Activated naive CD4-positive, alpha-beta T cell treated with Interleukin-2 at 50 U/mL for 16 hours (primary cell): ENCODE measurements at places on chromosomes 7 and 10.

- no peak for DNase-seq
These were observed 44.8 kb upstream of the PHYHIPL start for GRCh38 chr10:59131666-59132065.

DNA sequence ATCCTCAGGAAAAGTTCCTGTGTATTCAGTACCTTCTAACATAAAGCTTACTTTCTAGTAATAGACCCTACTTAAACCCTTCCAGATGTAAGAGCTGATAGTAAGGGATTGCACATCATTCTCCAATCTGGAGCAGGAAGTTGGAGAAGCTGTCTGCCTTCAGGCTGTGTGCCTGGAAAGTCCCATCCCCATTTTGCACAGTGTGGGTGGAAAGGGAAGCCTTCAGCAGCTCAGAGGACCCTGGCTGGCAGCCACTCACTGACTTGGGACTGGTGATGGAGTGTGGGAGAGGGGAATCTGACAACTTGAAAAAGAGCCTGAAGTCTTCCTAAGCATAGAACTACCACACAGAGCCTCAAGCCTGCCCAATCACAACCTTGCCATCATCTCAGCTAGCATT lies 164.1 kb upstream of the ADO start:
- no peak for DNase-seq

DNA sequence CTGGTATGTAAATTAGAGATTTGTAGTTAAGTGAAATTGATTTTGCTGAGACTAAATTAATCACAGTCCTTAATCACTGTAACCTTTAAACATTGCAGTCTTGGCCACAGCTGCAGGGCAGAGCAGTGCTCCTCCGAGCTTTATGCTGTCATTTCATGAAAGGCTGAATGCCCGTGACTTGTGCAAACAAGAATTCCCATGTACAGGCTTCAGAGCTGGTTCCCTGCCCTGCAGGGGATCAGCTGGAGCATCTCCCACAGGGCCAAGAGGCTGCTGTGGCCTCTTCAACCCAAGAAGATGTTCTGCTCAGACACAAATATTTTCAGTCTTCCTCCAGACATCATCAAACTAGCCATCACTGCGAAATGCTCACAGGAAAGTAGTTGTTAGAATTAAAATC lies 419.1 kb downstream of the AUTS2 start:
- no peak for DNase-seq

- DNase-seq = no peak
These were observed 297.9 kb upstream of the KLF6 start for GRCh38 chr10:4082861-4083260.

- DNase-seq = peak; percentile 8
These were observed 498 bp downstream of the RHOBTB1 start for GRCh38 chr10:60943316-60944057.

DNA sequence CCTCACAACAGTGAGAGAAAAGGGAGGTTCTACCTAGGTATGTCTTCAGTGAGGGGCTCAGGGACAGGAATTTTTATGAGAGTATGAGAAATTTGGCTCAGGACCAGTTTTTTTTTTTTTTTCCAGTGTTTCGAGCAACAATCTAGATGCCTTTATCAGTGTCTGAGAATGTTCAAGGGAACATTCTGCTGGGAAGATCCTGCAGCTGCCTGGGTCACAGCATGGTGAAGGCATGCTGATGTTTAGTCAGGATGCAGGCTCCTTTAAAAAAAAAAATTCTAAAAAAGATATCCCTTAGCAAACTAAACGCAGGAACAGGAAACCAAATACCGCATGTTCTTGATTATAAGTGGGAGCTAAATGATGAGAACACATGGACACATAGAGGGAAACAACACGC lies 31.0 kb downstream of the SBDS start:
- no peak for DNase-seq

DNA sequence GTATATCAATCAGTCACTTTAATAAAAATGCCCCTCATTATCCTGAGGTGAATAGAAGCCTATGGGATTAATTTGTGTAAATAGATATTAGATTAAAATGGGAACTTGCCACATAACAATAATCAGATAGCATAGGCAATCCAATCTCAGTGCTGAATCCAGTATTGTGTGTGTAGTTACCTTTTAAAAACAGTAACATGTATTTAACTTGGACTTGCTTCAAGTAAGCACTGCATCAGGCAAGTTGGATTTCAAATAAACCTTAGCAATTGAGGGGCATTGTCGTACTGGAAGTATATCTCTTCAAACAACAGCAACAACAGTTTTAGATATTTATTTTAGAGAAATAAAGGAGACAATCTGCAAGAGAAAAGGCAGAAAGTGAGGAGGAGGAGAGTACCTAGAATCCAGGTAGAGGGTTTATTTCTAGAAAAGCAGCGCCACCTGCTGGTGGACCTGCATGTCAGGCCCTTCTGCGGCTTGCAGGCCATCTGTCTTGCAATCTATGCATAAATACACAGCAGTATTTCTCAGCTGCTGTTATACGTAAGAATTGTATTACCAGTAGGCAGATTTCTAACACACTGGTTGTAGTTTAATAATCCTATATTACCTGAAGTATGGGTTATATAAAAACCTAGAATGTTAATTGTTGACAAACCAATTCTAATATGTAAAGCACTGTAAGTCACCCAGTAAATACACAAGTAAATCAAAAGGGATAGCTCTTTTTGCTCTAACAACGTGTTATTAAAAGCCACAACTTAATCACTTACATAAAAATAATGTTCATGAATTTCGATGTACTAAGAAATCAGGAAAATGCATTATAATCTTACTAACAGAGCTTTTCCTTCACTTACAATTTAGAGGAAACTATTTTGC lies 652.8 kb downstream of the KCNMA1 start:
- DNase-seq = peak; percentile 54

DNA sequence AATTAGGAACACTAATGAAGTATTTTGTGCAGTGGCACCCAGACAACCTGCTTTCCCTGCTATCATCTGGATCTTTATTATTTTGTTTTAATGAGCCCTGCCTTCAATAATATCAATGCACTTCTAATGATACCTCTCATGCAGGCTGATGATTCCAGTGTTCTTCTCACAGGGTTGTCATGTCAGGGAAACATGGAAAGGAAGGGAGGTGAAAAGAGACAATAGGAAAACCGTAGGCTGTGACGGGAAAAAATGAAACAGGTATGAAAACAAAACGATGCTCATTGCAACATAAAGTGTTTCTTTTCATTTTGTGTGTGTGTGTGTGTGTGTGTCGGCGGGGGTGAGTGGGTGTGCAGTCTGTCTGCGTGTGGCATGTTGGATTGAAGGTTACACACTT lies 102.6 kb upstream of the CTBP2 start:
- no peak for DNase-seq

DNA sequence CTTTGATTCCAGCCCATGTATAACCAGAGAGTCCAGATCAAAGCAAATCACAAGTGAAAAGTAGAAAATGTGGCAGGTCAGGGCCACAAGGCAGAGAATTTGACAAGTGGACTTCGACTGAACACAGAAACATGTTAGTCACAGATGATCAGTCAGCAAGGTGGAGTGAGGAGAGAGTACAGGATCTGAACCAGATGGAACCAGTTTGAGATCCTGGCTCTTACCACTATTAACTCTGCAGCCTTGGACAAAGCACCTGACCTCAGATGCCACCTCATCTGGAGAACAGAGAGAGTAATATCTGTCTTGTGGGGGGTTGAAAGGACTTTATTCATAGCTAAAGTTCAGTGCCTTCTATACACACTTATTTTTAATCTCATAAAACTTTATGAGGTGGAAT lies 4.4 kb downstream of the MRLN start:
- DNase-seq = no peak

- DNase-seq = no peak
These were observed 285.4 kb upstream of the GLI3 start for GRCh38 chr7:42522227-42522991.

- DNase-seq = no peak
These were observed 117.9 kb downstream of the MTPAP start for GRCh38 chr10:30231071-30231652.

DNA sequence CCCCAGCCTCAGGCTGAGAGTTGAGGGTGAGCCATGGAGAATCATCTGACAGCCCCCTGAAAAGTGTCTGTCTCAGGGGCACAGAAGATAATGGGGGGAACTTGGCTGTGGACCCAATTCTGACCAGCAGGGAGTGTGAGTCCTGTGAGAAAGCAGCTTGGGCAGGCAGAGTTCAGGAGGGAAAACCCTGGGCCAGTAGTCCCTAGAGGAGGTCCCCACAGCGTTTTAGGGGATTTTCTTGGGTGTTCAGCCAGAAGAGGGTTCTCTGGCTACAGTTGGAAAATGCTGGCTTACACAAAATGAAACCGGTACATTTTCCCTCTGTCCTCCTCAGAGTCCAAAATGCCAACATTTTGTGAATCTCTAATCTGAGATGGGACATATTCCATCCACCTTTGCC lies 35.8 kb upstream of the TRIM8 start:
- DNase-seq = no peak

DNA sequence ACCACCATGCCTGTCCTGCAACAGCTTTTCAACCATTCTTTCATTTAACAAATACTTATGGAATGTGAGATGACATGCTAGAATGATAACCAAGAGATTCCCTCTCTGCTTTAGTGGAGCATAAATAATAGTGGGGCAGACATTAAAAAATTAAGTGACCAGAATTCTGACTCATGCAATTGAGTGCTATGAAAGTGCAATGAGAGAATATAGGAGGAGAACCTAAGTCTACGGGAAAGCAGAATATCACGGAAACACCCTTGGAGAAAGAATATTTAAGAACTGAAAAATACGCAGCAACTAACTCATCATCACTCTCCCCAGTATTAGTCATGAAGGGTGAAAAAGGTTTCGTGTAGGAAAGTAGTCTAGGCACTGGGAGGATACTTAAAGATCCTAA lies 7.1 kb downstream of the KIF5B start:
- DNase-seq = no peak
